ENCODE measurements at places on chromosomes 4 and X. TPM values are rescaled to one million over a fixed set of nuclear protein-coding genes. Genes with fewer than 3 reads are reported as not detected.

Gene CENPE
- 36.9 TPM for total RNA-seq

Gene GLRB
- total RNA-seq = 11.1 TPM

Gene RS1
- total RNA-seq = not detected

Gene ZC4H2
- 21.3 TPM for total RNA-seq

Gene TAB3
- total RNA-seq = 16.8 TPM

Gene SOX3
- not detected for total RNA-seq

Gene CT47B1
- total RNA-seq = not detected

Gene ZCCHC18
- 0.20 TPM for total RNA-seq

Gene NLRP2B
- not detected for total RNA-seq

Gene SPANXA2
- total RNA-seq = 75.6 TPM

Gene NAA11
- total RNA-seq = 0.36 TPM

Gene GATA1
- not detected for total RNA-seq

Gene DOK7
- total RNA-seq = not detected

Gene SLC34A2
- total RNA-seq = not detected

Gene NFXL1
- 3.6 TPM for total RNA-seq

Gene STARD8
- 11.6 TPM for total RNA-seq

Gene WDR19
- total RNA-seq = 13.9 TPM

Gene CYBB
- total RNA-seq = not detected

Gene CXCL10
- 0.78 TPM for total RNA-seq

Gene ARMCX4
- 1.5 TPM for total RNA-seq

Gene PHOX2B
- not detected for total RNA-seq

Gene SPANXA1
- total RNA-seq = 69.2 TPM

Gene SPINK2
- total RNA-seq = not detected

Gene FAM149A
- not detected for total RNA-seq

Gene NPY1R
- not detected for total RNA-seq

Gene EXOC1
- 27.7 TPM for total RNA-seq

Gene ODAPH
- total RNA-seq = not detected

Gene PPP1R2C
- not detected for total RNA-seq

Gene CYTL1
- total RNA-seq = 24.6 TPM

Gene FAM9C
- not detected for total RNA-seq

Gene ABRAXAS1
- total RNA-seq = 5.7 TPM

Gene PPP3CA
- total RNA-seq = 45.4 TPM

Gene F11
- total RNA-seq = not detected

Gene PPP2R2C
- 0.10 TPM for total RNA-seq

Gene SUPT20HL2
- 0.24 TPM for total RNA-seq

Gene C4orf50
- total RNA-seq = not detected

Gene QDPR
- total RNA-seq = 6.1 TPM

Gene FRG2
- total RNA-seq = 0.96 TPM
